ENCODE measurements at places on chromosomes 5 and 9. TPM values are rescaled to one million over a fixed set of nuclear protein-coding genes. Genes with fewer than 3 reads are reported as not detected.

The SH3RF2 gene
- 12.4 TPM for total RNA-seq

The TMC1 gene
- not detected for total RNA-seq

The TMEM171 gene
- total RNA-seq = 0.43 TPM

The CKMT2 gene
- total RNA-seq = 3.0 TPM

The ECM2 gene
- 13.8 TPM for total RNA-seq

The IRF1 gene
- 59.5 TPM for total RNA-seq

The FAM151B gene
- total RNA-seq = 3.4 TPM

The CARD9 gene
- 10.0 TPM for total RNA-seq

The NEURL1B gene
- 25.0 TPM for total RNA-seq

The FGF1 gene
- 1.8 TPM for total RNA-seq

The GZMA gene
- total RNA-seq = 8.8 TPM

The KCNV2 gene
- not detected for total RNA-seq

The FAM169A gene
- 0.84 TPM for total RNA-seq

The FNBP1 gene
- 50.0 TPM for total RNA-seq

The SOHLH1 gene
- not detected for total RNA-seq

The IPPK gene
- 9.6 TPM for total RNA-seq

The ADGRV1 gene
- total RNA-seq = 47.1 TPM

The GCNT1 gene
- total RNA-seq = 8.5 TPM

The ABITRAM gene
- 13.3 TPM for total RNA-seq

The KIF24 gene
- 0.46 TPM for total RNA-seq

The NR6A1 gene
- 4.0 TPM for total RNA-seq

The ZDHHC11B gene
- 8.0 TPM for total RNA-seq

The ADAMTS19 gene
- not detected for total RNA-seq

The FCN2 gene
- not detected for total RNA-seq

The TCF7 gene
- 7.0 TPM for total RNA-seq

The LHX2 gene
- not detected for total RNA-seq

The EXOSC2 gene
- total RNA-seq = 23.0 TPM

The ZNF474 gene
- not detected for total RNA-seq

The TOPORS gene
- 14.6 TPM for total RNA-seq

The NPR3 gene
- total RNA-seq = 87.2 TPM

The GBGT1 gene
- total RNA-seq = 27.4 TPM

The AK8 gene
- total RNA-seq = 0.55 TPM

The AIF1L gene
- total RNA-seq = 12.3 TPM

The ZNF462 gene
- total RNA-seq = 25.4 TPM

The ADCY2 gene
- total RNA-seq = 0.17 TPM

The PFN3 gene
- total RNA-seq = not detected

The SLC25A2 gene
- total RNA-seq = 0.64 TPM

The PHYKPL gene
- 96.1 TPM for total RNA-seq

The PPP2R2B gene
- total RNA-seq = 1.2 TPM

The PRELID1 gene
- total RNA-seq = 87.0 TPM

The SPATA31C1 gene
- not detected for total RNA-seq

The SHB gene
- 33.4 TPM for total RNA-seq

The CARTPT gene
- not detected for total RNA-seq

The DAB2IP gene
- total RNA-seq = 81.6 TPM

The IFNB1 gene
- not detected for total RNA-seq

The TRIM7 gene
- total RNA-seq = 4.9 TPM

The TEX10 gene
- 13.0 TPM for total RNA-seq

The PDE6A gene
- total RNA-seq = 0.09 TPM

The SPINK13 gene
- not detected for total RNA-seq

The BNC2 gene
- total RNA-seq = 18.1 TPM

The ARID3C gene
- total RNA-seq = not detected

The CRHBP gene
- 0.26 TPM for total RNA-seq

The GPR150 gene
- total RNA-seq = 0.49 TPM

The SMIM33 gene
- total RNA-seq = not detected

The PLAC8L1 gene
- total RNA-seq = not detected

The ORM1 gene
- total RNA-seq = 5.2 TPM

The RPP25L gene
- 16.7 TPM for total RNA-seq

The FBN2 gene
- 0.58 TPM for total RNA-seq
